ENCODE measurements at places on chromosomes 3 and 15.

- peak; percentile 6 for DNase-seq
Measured at GRCh38 chr3:119497820-119498185, 544 bp upstream of the TIMMDC1 start.

- DNase-seq = peak; percentile 6
Measured at GRCh38 chr3:170697908-170698307, 112.0 kb upstream of the SLC7A14 start.

GRCh38 chr3:158777161-158777873 is 24.5 kb upstream of the MFSD1 start:
- no peak for DNase-seq

DNA sequence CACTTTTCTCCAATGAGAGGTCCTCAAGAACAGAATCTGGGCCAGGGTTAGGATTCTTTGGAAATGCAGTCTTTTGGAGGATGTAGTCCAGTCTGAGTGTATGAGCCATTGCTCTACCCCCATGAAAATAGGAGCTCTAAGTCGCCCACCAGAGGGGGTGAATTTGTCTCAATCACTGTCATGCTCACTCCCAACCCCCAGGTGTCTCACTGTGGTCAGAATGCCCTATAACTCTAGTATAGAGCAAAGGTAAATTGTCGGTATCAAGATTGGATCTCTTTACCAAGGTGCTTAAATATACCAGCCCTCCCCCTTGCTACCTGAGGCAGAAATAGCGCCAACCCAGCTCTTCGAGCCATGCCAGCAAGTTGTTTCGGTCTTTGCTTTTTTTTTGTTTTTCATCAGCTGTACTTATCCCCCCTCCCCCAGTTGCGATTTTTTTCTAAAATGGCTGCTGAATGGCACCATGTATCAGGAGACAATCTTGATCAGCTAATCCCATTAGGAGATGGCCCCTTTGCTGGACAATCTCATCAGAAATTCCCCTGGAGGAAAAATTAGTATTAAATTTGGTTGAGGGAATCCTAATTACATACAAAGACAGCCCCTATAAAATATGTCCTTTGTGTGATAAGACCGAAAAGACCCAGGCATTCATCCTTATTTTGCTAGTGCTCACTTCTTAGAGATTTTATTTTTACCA is 130.7 kb downstream of the EBLN2 start:
- no peak for DNase-seq

DNA sequence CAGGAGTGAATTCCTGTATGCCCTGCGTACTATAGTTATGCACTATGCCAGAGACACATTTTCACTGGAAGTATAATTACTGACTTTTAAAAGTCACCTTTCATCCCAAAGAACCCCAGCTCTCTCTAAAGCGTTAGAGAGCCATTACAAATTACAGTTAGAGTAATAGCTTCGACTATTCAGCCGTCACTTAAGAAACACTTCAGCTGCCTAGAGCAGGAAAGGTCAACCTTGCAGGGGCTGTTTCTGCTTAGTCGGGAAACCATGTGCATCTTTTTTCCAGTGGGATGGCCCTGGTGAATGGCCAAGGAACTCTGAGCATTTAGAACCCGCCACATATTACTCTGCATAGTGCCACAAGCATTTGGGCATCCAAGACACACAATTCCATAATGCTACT is 235.9 kb downstream of the ARRDC4 start:
- peak; percentile 28 for DNase-seq

GRCh38 chr3:133930341-133930933 is 34.8 kb upstream of the RAB6B start:
- no peak for DNase-seq
